Stimulated activated CD4-positive, alpha-beta T cell treated with anti-CD3 and anti-CD28 coated beads, Interleukin-1b, Interleukin-23, amount 100 ng/mL, for 48 hours (primary cell): ENCODE measurements at places on chromosomes 1 and 21.
A peak's percentile ranks its signal among the peaks of the same experiment; 100 is the strongest.

DNA sequence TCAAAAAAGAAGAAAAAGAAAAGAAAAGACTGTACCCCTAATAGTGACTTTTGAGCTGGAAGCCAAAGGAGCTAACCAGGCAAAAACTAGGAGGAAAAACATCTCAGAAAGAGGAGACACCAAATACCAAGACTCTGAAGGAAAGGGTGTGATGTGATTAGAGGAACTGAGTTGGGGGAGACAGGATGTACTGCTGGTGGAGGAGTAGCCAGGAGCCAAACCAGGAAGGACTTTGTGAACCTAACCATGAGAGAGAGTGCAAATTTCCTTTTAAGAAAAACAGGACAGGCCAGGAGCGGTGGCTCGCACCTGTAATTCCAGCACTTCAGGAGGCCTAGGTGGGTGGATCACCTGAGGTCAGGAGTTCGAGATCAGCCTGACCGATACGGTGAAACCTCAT, 4.1 kb upstream of the RBP7 start:
- no peak for DNase-seq

DNA sequence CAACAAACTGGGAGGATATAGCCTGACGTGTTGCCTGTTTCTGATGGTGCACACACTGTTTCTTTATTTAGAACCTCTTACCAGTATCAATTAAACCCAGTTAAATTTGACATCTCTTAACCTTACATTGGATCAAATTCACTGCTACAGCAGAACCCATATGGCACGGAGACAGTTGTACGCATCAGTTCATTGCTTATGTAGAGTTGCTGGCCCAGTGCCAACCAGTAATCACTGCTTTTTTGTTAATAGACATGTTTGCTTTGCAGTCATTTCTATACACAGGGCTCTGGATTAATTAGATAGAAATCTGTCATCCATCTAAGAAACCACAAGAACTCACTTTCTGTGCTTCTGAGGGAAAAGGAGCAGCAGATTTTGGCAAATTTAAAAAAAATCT, 154.0 kb downstream of the RWDD3 start:
- DNase-seq = no peak

GRCh38 chr1:45785583-45785982, 17.8 kb upstream of the MAST2 start:
- DNase-seq = peak; percentile 15

DNA sequence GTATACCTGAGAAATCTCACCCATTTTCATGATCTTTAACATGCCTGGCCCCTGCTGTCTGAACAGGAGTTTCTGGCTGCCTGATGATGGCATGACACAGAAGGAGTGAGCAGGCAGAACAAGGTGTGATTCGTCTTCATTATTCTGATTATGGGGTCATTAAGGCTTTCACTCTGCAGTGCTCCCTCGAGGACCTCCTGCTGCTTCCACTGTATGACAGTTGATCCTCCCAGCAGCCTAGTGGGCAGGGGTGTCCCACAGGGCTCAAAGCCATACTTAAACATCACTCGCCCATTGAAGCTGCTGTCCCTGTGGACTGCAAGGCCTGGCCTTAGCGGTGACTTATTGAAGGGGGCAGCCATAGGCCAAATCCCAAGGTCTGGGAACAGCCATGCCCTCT, 12.7 kb upstream of the PARS2 start:
- no peak for DNase-seq

DNA sequence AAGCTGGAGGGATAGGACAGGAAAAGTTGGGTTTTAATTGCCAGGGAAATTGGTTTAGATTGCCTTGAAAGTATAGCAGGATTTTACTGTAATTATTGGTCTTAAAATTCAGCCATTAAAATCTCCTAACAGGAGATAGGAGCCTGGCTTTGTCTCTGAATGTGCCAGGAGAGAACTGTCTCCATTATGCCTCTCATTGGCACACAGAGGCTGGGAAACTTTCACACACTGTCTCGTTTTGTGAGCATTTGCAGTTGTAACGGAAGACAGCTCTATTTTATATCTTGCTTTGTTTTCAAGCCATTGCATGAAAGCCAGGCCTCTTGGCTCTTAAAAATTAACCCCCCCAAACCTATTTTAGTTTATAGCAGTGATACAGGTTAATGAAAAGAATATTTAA, 12.5 kb downstream of the DNAJC6 start:
- DNase-seq = no peak

DNA sequence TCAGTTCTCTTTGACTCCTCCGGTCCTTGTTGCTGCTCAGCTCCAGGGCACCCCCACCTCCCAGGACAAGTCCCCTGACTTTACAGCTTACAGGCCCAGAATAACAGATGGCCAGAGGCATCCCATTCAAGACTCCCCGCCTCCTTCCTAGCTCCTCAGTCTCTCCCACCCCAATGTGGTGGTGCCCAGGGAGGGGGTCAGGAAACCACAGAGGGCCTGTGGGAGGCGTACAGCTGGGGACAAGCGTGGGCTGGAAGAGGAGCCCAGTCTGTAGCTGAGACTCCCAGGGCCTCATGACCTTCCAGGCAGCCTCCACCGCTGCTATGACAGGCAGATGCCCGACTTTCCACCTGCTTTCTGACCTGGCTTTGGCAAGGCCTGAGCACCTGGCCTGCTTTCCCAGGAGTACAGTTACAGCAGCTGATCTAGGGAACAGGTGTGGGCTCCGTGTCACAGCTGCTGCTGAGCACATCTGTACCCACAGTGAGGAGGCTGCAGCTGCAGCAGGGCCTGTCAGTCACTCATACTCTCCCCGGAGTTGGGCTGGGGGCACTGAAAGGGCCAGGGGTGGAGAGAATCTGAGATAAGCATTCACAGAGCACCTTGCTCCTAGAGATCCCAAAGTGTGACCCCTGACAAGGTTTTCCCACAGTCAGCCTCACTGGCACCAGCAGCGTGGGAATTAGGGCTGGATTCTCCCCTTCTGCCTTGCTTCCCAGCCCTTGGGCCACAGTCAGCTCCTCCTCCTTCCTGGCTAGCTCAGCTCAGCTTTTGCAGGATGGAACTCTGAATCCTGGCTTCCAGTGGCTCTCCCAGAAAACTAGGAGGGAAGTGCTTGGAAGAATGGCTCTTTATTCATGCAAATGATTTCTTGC, 7.1 kb upstream of the NAV1 start:
- DNase-seq = no peak

- DNase-seq = no peak
Measured at GRCh38 chr1:48026701-48027532, 29.7 kb upstream of the TRABD2B start.

GRCh38 chr1:10634075-10634427, 159.3 kb downstream of the PEX14 start:
- no peak for DNase-seq

GRCh38 chr1:31559715-31560114, 16.6 kb upstream of the TINAGL1 start:
- DNase-seq = no peak

DNA sequence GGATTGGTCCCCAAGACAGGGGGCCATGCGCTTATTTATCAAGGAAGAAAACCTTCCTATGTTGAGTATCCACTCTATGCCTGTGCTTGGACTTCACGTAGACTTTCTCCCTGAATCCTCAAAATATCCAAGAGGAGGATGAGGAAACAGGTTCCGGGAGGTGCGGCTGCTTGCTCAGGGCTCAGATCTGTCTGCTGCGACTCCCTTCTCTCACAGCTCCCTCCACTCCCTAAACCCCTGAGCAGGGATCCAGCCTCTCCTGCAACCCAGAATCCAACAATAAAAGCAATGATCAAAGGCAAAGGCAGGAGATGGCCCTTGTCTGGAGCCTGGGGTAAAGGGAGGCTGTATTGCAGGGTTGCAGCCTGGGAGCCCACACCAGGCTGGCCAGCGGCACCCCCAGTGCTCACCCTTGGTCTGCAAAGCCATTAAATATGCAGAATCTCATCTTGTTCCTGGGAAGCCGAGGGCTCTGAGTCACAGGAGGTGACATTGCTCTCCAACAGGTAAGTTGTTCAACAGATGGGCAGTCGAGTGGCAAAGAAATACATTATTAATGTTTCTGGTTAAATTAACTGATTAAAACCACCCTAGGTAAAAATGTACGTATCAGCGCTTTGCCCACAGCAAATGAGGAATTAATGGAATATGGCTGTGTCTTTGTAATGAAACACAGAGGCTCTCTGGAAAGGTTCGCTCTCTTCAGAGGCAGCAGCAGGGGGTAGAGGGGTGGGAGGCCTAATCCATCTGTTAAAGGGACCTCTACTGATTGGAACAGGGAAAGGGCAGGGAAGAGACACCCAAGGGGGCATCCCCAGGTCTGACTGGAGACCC, 111.5 kb downstream of the GRIK3 start:
- DNase-seq = no peak

GRCh38 chr1:91604632-91605031, 104.0 kb downstream of the CDC7 start:
- no peak for DNase-seq

GRCh38 chr1:51322417-51323101, 7.8 kb downstream of the TTC39A start:
- no peak for DNase-seq

- no peak for DNase-seq
Measured at GRCh38 chr1:219927956-219928790, at the start of gene SLC30A10. Gene SLC30A10 (minus strand): TSS chr1:219928557. CDS start chr1:219928440, 117 bp downstream.

DNA sequence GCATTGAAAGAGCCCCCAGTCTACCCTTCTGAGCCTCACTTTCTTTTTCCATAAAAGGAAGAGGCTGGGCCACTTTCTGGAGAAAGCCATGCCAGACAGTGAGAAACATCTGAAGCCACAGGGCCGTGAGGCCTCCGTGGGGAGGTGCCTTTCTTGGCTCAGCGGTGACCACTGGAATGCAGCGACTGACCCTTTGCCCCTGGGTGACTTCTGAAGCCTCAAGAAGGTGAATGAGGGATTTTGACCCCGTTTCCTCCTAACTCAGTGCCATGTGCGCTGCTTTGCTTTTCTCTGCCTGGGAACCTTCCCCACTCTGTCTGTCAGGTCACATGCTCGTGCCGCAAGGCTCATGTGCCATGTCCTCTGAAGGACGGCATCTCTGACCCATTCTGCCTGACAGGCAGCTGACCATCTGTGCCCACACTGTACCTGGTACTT, 44.7 kb upstream of the A3GALT2 start:
- DNase-seq = no peak

GRCh38 chr1:222058249-222058648, 316.4 kb upstream of the DUSP10 start:
- no peak for DNase-seq

- DNase-seq = no peak
Measured at GRCh38 chr1:33390542-33390941, 40.4 kb downstream of the PHC2 start.

DNA sequence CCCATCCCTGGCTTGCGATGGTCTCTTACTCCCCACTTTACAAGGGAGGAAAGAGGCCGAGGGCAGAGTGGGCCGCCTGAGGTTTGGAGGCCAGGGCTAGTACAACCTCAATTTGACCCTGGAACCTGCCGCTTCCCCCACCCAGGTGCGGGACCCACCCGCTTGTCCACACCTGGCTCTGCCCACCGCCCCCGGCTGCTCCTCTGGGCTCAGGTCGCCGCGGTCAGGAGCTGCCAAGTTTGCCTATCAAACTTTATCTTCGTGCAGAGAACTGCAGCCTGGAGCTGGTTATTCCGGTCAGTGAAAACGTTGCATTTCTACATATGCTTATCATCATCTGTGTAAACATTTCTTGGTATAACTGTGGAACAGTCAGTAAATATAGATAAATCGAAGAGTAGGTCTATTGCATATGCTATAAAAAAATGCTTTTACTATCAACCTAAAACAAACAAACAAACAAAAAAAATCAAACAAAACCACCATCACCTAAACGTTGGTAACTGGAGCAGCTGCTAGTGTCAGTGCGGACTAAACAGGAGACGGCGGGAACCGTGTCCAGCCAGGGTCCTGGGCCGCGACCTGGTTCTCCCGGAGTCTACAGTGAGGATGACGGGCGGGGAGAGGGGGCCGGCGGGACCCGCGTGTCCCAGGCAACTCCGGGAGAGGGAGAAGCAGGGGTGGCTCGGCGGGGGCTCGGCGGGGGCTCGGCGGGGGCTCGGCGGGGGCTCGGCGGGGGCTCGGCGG, 906 bp upstream of the ADARB1 start:
- DNase-seq = peak; percentile 22

GRCh38 chr1:109386054-109386717, 11.5 kb downstream of the SORT1 start:
- no peak for DNase-seq

DNA sequence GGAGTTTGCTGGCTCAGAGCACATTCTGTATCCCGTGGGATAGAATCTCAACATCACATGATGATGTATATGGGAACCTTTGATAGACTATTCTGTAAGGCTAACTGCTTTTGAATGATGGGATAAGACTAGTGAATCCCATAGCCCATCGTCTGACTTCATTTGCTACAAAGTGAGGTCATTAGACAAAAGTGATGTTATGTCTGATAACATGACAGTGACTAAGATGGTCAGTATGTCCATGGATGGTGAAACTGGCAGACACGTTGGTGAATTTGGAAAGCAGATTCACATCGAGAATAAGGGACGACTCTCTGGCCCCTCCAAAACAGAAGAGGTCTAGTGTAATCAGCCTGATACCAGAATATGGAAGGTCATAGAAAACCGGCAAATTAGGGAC, 108.4 kb downstream of the HHAT start:
- DNase-seq = no peak

DNA sequence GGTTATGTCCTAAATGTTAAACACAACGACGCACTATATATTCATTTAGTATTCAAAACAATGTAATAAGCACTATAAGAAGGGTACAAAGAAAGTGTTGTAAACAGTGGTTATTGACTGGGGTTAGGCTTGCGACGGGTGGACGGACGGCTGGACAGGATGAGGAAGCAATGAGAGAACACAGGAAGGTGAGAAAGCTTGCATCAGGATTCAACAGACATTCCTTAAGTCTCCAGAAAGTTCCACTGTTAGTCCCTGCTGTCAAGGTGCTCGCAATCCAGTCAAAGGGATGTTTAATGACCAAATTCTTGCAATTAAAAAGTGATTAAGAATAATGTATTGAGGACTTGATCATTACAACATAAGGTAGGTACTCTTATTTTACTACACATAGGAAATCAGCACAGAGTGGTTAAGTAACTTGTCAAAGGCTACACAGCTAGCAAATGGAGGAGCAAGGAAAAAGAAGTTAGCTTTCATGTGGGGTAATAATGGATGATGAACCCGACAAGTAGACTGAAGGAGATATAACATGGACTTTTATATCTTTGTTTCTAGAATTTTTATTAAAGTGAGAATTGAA, 994 bp upstream of the ACBD6 start:
- DNase-seq = no peak

- DNase-seq = no peak
Measured at GRCh38 chr1:147216124-147216523, 9.0 kb downstream of the FMO5 start.

DNA sequence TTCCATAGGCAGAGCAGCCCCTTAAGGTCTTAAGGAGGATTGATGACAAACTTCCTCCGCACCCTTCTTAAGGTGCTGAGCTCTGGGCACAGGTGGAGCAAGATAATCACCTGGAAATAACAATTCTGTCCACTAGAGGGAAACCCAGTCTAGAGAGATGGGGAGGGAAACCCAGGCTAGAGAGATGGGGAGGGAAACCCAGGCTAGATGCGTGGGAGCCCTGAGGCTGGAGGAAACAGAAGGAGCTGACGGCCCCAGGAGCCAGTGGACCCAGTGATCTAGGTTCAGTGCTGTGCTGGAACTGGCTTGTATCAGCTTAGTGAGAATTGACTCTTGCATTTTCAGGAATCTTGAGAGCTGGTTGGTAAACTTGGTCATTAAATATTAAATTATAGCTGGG, 17.8 kb upstream of the MYCL start:
- DNase-seq = peak; percentile 42

GRCh38 chr1:204915861-204916495, 45.3 kb downstream of the NFASC start:
- DNase-seq = no peak
